ENCODE measurements at places on chromosomes 3 and 15.
A peak's percentile ranks its signal among the peaks of the same experiment; 100 is the strongest.

DNA sequence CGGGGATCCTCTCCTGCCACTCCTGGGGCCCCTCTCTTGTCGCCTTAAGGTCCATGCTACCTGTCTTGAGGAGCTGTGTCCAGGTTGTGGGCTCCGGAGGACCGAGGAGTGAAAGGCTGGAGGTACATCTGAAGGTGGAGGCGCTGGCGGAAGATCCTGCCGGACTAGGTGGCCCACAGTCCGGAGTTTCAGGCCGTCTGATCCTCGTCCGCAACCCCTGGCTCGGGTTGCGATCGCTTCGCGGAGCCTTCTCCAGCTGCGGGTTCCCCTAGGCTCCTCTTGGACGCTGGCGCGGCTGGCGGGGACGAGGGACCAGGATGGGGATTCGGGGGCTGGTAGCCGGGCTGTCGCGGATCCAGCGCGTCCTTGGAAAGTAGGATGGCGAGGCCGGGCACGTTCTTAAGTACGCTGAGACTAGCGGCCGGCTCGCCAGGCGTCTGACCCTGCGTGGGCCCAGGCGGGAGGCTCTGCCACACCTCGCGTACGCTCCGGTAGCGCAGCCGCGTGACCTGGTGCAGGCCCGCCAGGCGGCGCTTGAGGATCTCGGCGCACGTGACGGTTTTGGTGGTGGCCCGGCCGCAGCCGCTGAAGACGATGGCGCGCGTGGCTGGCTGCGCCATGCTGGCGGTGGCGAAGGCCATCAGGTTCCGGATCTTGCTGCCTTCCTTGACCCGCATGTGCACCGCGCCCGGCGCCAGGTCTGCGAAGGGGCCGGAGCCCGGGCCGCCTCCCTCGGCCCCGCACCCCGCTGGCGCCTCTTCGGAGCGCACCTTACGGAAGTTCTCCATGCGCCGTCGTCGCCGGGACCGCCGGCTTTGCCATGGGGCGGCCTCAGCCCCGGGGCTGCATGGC is 550 bp downstream of the RPP25 start:
- DNase-seq: no peak

DNA sequence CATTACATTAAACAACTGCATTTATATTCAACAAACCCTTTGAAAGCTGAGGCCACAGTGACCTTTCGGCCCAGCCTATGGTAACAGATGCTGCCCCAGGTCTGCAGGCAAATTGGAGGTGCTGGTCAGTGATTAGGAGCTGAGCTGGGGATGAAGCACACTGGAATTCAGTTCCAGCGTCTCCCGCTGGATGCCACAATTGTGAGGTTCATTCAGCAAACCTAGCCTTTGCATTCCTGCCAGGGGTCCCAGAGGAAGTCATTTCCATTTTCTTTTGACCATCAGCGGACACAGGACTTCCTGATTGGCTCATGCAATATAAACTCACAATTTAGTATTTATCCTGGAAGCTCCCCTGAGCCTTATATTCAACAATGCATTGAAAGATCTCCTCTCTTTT is 89.5 kb downstream of the IL20RB start:
- no peak for DNase-seq

DNA sequence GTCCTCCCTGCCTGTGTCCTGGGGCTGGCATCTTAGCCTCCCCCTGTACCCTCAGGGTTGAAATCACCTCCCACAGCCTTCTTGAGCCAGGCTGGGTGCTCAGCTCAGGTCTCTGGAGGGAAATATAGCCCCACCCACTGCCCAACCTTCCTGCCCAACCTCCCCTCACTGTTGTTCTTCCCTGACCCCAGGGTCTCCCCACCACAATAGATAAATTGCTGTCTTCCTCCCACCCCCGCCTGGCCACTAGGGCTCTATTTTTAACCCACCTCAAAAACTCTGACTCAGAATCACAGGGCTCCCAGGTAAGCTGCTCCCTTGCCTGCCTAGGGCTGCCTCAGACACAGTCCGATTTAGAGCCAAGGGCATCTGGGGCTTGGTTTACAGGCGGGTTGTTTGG is 15.0 kb downstream of the HCN4 start:
- DNase-seq: no peak

GRCh38 chr3:11438646-11439045 is 166.4 kb downstream of the ATG7 start:
- no peak for DNase-seq

DNA sequence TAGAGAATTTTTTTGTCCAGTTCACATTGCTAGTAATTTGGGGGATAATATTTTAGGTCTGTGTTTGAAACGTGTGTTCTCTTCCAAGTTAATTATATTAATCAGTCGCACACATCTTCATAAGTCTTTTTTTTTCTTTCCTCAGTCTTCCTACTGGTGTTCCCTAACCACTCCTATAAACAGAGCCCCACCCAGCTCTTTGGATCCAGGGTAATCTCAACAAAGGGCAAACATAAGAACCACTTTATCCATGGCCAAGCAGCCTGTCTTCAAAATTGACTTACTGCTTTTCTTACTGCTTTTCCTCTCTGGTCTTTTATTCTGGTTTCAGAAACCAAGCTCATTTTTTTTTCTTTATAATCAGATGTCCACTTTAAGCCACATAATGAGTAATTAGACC is 266.8 kb upstream of the NECTIN3 start:
- no peak for DNase-seq

- no peak for DNase-seq
These were observed 30.7 kb downstream of the CLEC3B start for GRCh38 chr3:45056608-45057301.

DNA sequence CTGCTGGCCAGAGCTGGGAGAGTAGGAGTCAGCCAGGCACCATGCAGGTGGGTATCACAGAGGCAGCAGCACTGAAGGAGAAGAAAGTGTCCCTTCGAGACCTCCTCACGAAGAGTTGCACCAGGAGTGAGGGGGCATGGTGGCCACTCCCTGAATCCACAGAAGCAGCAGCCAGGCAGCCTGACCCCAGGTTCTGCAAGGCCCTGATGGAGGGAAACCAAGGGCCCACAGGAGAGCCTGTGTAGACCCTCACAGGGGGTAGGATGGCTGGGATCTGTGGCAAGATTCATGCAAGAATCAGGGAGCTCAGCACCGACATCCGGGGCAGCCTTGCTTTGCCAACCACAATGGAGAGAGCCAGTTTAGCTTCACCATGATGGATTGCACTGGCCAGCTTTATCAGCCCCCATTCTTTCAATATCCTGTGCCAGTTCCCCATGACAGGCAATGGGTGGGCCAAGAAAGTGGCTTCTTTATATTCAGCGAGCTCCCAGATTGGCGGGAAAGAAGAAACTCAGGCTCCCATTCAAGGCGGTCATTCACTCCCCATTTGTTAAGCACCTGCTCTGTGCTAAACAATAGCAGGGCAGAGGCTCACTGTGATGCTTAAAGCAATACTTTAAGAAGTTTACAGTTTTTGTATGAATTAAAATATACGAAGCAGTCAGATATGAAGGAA is 33.5 kb upstream of the TBC1D21 start:
- no peak for DNase-seq

- DNase-seq: no peak
These were observed 2.6 kb upstream of the ALCAM start for GRCh38 chr3:105364128-105364527.

DNA sequence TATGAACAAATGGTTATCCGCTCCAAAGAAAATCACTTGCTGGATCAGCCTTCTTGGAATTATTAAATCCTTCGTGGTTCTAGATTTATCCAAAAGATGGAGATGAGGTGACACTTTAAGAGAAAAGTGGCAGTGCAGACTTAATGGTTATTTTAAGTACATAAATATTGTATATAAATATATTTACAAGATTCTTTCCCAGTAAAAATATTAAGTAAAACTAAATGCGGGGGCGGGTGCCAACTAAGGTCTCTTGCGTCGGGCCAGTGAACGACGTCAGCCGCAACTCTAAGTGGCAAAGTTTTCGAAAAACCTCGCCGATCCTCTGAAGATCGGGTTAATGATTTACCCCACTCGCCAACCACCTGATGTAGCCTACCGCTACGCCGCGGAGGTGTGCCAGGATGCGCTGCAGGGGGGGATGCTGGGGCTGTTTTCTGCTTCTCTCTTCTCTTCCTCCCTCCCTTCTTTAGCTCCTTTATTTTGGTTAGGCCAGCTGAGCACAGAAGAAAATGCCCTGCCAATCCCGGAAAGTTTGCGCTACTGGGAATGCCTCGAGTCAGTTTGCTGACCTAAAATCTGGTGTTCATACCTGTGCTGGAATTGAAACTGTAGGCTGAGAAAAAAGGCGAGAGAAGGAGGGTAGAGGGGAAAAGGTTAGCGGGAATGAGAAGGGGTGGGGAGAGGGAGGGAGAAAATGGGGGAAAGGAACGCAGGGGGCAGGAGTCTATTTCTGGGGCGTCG is 7.6 kb upstream of the FOXB1 start:
- DNase-seq: no peak

- DNase-seq: no peak
These were observed 10.2 kb upstream of the HTR3C start for GRCh38 chr3:184042617-184043016.

- no peak for DNase-seq
These were observed 174.6 kb downstream of the ANXA2 start for GRCh38 chr15:60223176-60223575.

DNA sequence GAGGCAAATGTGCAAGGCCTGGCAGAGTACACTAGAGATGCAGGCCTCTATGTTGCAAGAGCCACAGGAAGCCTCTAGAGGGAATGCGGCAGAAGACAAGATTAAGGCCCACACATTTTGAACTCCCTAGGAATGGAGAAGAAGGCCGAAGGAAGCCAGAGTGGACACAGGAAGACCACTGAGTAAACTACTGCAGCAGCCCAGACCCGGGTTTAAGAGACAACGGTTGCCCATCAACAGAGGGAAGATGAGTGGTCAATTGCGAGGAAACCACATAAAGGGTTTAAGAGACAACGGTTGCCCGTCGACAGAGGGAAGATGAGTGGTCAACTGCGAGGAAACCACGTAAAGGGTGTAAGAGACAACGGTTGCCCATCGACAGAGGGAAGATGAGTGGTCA is 14.6 kb downstream of the CHSY1 start:
- DNase-seq: no peak

DNA sequence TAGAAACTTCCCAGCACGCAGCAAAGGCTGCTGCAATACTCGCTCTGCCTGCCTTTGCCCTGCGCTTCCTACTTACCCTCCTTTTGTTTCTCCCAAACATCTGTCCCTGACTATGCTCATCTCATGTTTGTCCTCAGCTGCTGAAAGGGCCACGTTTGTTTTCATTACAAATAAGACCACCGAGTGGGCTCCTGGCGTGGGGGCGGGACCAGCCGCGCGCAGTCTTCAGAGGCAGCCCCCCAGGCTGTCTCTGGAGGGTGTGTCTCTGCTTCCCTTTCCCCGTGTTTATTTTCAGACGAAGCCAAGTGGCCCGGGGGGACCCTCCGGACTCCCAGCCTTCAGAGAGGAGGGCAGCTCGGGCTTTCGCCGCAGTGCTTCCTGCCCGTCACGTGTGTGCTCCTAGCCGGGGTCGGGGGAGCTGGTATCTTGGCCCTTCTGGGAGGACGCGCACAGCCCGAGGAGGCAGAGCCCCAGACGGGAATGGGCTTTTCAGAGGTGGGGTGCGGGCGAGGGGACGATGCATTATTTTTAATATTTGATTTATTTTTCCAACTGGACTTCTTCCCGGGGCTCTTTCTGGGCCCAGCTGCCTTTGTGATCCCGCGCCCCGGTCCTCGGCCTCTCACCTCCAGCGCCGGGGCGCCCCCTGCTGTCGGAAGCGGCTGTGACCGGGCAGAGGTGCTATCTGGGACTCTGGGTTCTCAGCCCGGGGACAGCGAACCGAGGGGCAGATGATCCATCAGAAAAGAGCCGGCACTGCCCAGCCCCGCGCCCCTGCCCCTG is 70.0 kb upstream of the CGNL1 start:
- peak; percentile 30 for DNase-seq

DNA sequence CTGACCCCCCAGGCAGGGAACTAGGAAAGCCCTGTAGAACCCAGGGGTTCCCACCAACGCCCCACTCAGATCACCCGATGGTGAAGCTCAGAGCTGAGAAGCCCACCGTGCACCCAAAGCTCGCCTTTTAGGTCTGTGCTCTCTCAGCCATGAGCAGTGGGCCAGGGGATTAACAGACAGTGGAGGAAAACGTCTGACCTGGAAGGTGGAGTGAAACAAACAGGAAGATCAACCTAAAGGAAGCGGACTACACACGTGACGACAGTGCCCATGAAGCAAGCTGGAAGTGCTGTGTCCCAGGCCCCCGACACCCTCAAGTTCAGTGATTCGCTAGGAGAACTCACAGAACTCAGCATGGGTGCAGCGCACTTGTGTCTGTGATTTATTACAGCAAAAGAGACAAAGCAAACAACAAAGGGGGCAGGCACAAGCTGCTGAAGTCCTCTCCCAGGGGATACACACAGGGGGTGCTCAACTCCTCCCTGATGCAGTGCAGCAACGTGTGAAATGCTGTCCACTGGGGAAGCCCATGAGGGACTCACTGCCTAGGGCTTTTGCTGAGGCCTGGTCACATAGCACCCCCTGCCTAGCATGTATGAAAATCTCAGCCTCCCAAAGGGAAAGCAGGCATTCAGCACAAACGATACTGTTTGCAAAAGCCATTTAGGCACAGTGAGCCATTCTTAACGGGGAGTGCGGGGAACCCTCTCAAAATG is 43.5 kb downstream of the CFAP92 start:
- peak; percentile 26 for DNase-seq

GRCh38 chr3:171752329-171752728 is 58.0 kb downstream of the PLD1 start:
- no peak for DNase-seq

- no peak for DNase-seq
These were observed 79.3 kb upstream of the ALDH1L1 start for GRCh38 chr3:126259411-126260391.

- DNase-seq: no peak
These were observed 1.7 kb downstream of the SEMA3F start for GRCh38 chr3:50156549-50157493.

DNA sequence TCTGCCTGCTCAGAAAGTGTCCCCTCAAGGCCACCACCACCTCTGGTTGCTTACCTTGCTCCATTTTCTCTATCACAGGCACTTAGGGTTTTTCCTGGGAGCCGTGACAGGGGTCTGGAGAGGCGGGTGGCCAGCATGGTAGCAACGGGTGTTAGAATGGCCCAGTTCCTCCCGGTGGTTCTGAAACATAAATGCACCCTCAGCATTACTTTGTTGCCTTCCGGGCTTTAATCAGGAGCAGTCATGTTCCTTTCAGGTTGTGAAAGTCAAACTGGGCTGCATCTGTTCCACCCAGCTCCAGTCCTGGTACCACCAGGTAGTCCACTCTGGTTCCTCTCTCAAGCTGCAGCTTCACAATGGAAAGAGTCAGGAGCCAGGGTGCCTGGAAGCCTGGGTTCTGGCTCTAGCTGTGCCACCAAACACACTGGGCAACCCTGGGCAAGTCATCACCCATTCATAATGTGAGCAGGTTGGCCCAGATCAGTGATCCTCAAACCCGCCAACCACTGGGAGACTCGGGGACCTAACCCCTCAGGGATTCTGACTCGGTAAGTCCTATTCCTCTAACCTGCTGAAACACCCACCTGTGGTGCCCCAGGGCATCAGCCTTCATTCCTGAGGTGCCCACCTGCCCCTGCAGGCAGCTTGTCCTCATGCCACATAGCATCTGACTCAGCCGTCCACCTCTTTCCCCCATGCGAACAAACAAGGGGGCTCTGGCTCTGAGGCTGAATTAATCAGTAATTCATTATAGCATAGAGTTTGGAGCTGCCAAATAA is 9.3 kb downstream of the BDH1 start:
- no peak for DNase-seq

GRCh38 chr3:38210141-38210757 is 44.9 kb downstream of the OXSR1 start:
- DNase-seq: no peak

Measured in NCI-H1694 (cell line).